Fibroblast of skin of left biceps (primary cell): ENCODE measurements at places on chromosomes 3 and 15.

DNA sequence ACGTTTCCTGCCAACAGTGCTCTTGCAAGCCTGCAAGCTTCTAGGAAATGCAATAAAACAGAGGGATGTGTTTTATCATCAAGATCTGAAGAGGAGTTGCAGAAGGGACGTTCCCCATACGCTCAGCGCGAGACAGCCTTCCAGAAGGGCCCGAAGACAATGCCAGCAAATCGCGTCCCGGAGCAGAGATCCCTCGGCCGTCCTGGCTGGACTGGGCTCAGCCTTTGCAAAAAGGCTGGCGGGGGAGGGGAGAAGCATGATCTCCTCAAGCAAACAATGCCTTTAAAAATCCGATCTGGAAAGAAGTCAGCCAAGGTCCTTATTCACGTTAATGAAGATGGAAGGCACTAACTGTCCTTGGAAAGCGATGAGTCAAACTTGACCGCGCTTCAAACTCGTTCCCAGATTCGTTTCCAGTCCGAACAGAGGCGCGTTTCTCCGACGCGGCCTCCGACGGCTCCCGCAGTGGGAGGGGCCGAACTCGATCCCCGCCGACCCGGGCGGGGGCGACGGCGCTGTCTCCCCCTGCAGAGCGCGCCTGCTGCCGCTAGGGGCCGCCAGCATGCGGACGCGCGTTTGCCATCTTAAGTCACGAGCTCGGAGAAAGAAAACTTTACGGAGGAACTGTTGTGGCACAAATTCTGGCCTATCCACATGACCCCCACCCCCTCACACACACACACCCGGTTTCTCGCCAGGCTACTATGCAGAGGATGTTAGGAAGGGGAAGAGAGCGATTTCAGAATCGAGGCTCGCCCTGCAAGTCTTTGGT is 5.5 kb downstream of the BCL6 start:
- DNase-seq = peak; percentile 79

DNA sequence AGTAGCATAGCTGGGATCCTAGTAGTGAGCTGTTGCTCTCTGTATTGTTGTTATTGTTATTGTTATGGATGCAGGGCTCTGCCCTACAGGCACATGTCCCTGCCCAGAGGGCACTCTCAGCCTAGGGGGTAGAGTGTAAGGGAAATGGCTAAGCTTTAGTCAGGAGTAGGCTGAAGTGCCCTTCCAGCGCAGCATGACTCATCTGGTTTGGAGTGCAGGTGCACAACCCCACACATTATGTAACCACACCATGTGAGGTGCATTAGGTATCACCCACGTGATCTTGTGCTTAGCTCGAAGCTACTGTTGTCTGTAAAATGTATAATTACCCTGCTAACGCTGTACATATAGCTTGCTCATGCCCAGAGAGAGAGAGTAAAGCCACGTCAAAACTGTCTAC is 48.3 kb upstream of the TIPARP start:
- no peak for DNase-seq

GRCh38 chr3:141998669-141999290 is 122.3 kb downstream of the ATP1B3 start:
- DNase-seq = no peak

GRCh38 chr3:134028486-134029255 is 1.1 kb downstream of the SLCO2A1 start:
- no peak for DNase-seq

DNA sequence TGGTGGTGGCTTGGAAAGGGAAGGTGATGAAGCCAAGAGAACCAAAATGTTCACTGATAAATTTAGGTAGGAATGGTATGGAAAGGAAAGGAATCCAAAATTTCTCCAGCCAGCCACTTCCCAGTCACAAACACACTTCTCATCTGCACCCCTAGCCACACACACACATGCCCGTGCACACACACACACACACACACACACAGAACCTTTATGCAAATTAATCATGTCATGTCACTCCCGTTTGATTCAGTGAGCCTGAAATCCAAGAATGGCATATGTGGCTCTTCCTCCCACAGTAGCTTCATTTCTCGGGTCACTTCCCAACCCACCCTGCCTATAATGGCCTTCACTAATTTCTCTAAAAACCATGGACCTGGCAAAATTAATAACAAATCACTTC is 3.1 kb upstream of the HLTF start:
- no peak for DNase-seq

DNA sequence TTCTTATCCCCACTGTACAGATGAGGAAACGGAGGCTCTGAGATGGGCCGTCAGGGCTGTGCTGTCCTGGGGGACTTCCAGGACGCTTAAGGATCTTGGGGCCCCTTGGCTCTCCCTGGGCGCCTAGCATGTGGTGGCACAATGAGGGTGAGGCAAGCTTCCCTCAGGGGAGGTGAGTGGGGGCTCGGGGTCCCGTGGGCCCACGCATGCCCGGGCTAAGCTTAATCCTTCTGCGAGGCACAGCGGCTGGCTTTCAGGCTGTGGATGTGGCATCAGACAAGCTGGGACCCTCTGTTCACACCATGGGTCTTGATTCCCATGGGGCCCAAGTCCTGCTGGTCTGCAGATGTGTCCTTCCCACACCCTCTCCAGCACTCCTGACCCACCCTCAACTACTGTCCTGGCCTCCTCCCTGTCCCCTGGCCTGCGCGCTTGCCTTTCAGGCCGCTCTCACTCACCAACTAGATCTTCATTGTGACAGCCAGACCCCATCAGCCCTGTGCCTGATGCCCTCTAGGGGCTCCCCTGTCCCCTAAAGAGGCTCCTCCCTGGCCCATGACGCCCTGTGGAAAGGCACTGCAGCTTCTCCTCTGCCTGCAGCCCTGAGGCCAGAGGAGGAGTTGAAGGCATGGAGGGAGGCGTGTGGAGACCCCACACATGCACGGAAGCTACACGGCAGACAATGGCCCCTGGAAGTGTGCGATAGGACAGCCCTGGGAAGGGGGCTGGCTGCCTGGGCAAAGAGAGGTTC is 11.3 kb downstream of the DUSP7 start:
- DNase-seq = no peak

GRCh38 chr3:66485291-66485968 is 15.4 kb downstream of the LRIG1 start:
- DNase-seq = no peak

GRCh38 chr3:132136334-132136716 is 101.5 kb upstream of the CPNE4 start:
- no peak for DNase-seq

- no peak for DNase-seq
Measured at GRCh38 chr3:64895991-64896895, 208.4 kb upstream of the ADAMTS9 start.

GRCh38 chr3:138943724-138944653 is 2.9 kb downstream of the FOXL2 start:
- no peak for DNase-seq

GRCh38 chr15:67542420-67543347 is at the start of gene MAP2K5:
TSS of gene MAP2K5 (plus strand) at chr15:67542703. CDS start at chr15:67543336, 633 bp downstream.
- DNase-seq = peak; percentile 20

DNA sequence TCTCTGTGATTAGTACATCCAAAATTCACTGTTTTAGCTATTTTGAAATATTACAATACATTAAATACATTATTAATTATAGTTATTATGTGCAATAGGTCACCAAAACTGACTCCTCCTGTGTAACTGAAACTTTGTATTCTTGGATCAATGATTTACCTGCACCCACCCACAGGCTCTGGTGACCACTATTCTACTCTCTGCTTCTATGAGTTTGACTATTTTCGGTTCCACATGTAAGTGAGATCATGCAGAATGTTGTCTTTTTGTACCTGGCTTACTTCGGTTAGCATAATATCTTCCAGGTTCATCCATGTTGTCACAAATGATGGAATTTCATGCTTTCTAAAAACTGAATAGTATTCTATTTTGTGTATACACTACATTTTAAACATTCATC is 43.8 kb downstream of the SLC2A2 start:
- no peak for DNase-seq

DNA sequence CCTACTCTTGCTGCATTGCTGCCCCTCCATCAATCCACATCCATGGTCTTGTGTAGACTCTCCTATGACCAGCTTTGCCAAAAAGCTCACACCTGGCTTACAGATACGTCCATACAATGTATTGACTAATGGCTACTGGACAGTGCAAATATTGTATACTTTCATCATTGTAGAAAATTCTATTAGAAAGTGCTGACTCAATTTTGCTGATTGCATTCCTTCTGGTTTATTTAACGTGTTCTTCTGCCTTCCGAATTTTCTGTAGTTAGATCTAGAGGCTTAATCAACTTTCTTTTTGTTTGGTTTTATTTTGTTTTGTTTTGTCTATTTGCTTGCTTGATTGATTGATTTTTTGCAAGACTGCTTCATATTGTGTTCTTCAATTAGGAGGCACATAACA is 29.8 kb upstream of the CNOT10 start:
- DNase-seq = no peak

- DNase-seq = no peak
Measured at GRCh38 chr15:69843276-69843899, 254.3 kb downstream of the TLE3 start.

- no peak for DNase-seq
Measured at GRCh38 chr3:127286571-127287140, 1.2 kb downstream of the PRR20G start.
